ENCODE measurements at places on chromosomes 12 and 14.

DNA sequence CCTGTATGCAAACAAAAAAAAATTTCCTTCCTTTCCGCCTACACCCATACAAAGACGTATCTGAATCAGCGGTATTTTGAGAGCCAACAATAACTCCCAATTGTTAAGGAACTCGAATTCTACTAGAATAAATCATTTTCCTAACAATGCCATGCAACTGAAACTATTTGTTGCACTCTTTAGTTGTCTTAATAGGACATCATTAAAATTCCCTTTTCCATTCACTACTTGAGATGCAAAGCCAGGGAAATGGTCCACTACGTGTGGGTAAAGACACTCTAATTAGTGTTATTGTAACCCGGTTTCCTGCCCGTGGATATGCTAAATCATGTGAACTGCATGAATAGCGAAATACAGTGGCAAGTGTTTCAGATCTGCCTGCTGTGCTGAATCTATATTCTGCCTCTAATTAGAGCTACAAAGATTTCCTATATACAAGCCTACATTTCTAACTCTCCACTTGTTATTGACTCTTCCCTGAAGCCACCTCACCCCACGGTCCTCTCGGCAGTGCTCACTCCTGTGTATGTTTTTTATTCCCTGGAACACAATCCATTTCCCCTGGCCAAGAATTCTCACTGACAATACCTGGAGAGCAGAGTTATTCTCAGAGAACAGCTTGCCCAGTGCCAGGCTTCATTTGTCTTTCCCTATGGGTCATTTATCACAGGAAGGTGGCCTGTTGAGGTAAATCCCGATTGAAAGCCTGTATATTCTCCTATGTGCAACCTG, 168.3 kb downstream of the PAWR start:
- no peak for DNase-seq

GRCh38 chr12:58907391-58907790, 12.9 kb downstream of the LRIG3 start:
- no peak for DNase-seq

DNA sequence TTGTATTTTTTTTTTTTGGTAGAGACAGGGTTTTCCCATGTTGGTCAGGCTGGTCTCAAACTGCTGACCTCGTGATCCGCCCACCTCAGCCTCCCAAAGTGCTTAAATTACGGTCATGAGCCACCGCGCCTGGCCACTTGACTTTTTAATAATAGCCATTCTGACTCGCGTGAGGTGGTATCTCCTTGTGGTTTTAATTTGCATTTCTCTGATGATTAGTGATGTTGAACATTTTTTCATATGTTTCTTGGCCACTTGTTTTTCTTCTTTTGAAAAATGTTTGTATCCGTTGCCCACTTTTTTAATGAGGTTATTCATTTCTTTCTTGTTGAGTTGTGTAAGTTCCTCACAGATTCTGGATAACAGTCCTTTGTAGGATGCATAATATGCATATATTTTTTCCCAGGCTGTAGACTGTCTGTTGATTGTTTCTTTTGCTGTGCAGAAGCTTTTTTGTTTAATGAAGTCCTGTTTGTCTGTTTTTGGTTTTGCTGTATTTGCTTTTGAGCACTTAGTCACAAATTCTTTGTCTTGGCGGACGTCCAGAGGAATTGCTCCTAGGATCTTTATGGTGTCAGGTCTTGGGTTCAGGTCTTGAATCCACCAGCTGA, 10.3 kb upstream of the PGAM5 start:
- no peak for DNase-seq

DNA sequence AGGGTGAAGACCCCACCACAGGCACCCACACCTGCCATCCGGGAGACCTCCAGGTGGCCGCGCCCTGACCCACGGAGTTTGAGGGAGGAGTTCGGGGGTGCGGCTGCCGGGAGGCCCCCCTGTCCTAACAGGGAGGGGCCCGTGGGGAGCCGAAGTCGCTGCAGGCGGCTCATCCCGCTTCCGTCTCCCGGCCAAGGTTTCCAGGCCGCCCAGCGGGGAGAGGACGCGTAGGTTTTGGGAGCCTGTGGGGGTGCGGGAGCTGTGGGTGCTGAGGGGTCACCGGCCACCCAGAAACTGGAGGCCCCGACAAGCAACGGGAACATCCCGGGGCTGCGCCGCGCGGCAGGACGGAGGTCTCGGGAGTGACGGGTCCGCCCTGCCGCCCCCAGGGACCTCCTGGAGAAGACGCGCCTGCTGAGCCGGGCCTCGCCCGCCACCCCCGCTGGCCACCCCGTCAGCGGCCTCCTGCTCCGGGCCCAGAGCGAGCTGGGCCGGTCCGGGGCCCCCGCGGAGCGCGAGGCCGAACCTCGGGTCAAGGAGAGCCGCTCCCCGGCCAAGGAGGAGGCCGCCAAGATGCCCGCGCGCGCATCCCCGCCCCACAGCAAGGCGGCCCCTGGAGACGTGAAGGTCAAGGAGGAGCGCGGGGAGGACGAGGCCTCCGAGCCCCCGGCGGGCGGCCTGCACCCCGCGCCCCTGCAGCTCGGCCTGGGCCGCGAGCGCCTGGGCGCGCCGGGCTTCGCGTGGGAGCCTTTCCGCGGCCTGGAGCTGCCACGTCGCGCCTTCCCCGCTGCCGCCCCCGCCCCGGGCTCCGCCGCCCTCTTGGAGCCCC, 27.6 kb downstream of the LRCOL1 start:
- no peak for DNase-seq

DNA sequence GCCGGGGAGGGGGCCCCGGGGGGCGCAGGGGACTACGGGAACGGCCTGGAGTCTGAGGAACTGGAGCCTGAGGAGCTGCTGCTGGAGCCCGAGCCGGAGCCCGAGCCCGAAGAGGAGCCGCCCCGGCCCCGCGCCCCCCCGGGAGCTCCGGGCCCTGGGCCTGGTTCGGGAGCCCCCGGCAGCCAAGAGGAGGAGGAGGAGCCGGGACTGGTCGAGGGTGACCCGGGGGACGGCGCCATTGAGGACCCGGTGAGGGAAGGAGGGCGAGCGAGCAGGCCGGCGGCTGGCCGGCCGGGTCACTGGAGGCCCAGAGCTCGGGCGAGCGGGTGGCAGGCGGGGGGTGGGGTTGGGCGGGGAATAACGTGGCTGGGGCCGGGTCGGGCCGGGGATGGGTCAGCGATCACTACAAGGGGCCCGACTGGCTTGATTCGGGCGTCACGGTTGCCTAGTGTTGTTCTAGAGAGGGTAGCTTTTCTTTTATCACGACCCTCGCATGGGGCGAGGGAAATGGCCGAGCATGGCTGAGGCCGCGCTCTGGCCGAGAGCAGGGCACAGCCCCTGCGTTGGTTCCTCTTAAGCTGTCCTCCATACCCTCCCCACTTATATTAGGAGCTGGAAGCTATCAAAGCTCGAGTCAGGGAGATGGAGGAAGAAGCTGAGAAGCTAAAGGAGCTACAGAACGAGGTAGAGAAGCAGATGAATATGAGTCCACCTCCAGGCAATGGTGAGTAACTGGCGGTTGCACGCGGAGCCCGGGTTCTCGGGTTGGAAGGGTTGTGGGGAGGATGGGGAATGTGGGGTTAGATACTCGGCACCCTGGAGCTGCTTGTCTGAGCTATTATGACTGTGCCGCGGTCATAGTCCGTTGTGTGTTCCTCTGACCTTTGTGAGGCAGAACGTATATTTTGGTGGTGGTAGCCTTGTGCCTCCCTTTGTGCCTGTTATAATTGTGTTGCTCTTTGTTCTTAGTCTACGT, 603 bp downstream of the PABPN1 start:
- peak; percentile 69 for DNase-seq

DNA sequence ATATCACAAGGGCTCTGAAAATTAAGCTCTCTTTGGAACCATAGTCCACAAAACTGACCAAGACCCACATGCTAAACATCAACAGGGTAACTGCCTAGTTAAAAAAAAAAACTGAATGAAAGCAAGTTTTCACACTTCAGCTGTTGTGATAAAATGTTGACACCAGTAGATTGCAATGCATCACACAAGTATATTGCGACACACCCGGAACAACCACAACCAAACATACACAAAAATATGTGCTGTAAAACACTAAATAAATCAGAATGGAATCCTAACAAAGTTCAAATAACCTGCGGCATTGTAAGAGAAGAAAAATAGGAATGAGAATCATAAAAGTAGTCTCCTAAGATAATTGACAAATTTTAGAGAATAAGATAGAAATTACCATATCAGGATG, 710.3 kb downstream of the AACS start:
- no peak for DNase-seq

GRCh38 chr12:100156731-100157426, 14.2 kb upstream of the BLTP3B start:
- DNase-seq, result no peak

- no peak for DNase-seq
Observed at GRCh38 chr12:78040111-78040510, 209.4 kb downstream of the NAV3 start.

DNA sequence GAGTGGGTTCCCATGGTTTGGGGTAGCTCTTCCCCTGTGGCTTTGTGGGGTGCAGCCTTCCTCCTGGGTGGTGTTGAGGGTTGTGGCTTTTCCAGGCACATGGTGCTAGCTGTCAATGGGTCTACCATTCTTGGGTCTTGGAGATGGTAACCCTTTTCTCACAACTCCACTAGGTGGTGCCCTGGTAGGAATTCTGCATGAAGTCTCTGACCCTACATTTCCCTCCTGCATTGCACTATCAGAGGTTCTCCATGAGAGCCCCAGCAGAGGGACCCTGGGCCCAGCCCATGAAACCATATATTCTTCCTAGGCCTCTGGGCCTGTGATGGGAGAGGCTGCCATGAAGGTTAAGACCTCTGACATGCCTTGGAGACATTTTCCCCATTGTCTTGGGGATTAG, 1093.3 kb downstream of the SLC16A7 start:
- no peak for DNase-seq

- no peak for DNase-seq
Observed at GRCh38 chr12:127400221-127400620, 866.7 kb upstream of the TMEM132C start.

DNA sequence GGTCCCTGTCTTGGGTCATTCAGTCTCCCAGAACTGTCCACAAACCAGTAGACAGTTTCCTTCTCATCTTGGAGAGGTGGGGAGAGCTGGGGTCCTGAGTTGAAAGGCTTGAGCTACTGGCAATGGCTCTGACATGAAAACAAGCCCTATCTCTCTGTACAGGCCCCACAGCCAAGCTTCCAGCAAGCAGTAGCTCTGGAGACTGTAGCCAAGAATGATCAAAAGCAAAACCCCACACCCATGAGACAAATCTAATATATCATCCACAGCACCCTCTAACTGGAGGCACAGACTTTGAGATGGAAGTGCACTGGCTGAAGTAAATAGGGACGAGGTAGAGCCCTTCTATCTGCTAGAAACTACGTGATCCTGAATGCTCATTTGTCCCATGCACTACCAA, 40.9 kb downstream of the RERG start:
- no peak for DNase-seq

DNA sequence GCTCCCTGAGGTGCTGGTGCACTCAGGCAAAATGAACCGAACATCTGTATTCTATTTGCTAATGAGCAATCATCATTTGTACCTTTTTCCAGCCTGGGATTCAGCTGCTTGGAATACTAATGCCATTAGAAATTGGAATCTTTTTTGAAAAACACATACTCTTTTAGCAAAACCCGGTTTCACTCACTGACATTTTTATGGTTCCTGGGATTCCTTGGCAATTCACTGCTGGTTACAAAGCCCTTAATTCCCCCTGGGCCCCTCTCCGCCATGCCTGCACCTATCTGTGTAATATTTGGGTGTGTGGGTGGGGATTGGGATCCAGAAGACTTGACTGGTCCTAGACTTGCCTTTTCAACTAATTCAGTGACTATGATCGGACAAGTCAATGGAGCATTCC, 199.1 kb downstream of the FOXN3 start:
- DNase-seq, result no peak

GRCh38 chr12:105954951-105955931, 183.5 kb downstream of the NUAK1 start:
- DNase-seq, result no peak

DNA sequence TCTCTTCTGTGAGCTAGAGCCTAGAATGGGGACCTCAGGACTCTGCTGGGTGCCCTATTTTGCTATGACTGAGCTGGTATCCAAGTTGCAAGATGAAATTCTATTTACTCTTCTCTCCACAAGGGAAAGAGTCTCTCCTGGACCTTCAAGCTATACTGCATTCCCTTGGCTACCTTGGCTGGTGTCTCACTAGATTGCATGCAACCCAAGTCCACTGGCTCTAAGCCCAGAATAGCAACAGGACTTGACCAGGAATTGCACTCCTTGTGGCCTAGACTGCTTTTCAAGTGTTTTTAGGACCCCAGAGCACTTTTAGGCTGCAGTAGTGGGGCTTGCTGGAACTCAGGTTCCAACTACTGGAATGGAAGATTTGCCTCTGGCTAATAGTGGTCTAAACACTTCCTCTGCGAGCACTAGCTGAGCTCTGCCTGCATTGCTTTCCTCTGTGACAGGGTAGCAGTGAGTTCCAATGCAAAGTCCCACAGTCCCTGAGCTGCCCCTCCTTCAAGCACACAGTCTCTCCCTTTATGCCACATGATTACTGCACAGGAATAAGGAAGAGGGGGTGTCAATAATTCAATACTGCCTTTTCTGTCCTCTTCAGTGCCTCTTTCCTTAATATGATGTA, 1009.1 kb upstream of the FLRT2 start:
- no peak for DNase-seq

DNA sequence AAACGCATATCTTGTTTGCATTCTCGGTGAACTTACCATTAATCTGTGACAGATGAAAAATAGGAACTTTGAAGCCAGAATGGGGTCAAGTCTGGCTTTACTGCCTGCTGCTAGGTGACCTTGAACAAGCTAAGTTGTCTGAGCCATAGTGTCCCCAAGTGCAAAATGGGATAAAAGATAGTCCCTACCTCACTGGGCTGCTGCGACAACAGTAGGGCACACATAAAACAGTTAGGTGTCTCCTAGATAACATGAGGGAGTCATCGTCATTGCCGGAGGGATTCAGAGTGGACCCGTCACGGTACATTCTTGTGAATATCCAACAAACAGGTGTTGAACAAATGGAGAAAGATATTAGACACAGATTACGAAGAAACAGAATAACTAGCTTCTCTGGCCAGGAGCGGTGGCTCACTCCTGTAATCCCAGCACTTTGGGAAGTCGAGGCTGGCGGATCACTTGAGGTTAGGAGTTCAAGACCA, 71.2 kb downstream of the NINJ2 start:
- DNase-seq, result no peak

DNA sequence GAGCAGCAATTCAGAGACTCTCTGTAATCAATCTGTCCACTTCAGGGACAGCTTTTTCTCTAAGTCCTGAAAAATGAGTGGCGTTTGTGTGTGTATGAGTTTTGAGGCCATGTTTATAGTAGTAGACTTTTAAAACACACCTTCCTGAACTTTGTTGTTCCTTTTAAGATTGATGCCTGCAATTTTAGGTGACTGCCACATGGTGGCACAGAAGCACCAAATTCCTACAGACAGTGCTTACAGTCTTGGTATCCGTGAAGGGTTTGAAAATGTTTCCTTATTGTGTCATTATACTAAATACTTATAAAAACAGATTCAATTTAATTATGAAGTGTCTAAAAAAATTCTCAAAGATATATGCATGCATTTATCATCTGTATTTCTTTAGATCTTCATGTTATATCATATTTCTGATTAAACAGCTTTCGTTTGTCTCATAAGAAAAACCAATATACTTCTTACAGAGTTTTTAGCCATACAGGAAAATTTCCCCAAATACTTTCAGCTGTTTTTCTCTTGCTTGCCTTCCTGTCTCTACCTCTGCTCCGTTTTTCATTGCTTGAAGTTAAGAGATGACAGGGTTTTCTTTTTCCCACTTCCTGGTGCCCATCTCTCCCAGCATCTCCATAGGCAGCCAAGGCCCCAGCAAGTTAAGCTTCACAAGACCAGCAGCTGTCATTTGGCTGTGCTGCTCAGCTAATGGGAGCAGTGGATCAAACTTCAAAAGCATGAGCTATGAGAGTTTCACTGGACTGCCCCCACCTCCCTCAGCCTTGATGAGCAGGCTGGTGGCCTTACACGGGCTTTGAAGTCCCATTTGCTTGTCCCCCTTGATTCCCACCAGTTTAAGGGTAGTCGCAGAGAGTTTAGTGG, 259.6 kb downstream of the AKAP6 start:
- DNase-seq, result no peak

Data from stimulated activated naive CD8-positive, alpha-beta T cell treated with anti-CD3 and anti-CD28 coated beads, Interleukin-15, Interleukin-2, amounts not matched to agents 100 U/mL and 50 U/mL, for 24 hours (primary cell).